Amniotic stem cell (primary cell): ENCODE measurements at places on chromosomes 2 and 18.

- no peak for DNase-seq
These were observed 35.9 kb downstream of the AFF3 start for GRCh38 chr2:100106460-100106859.

- DNase-seq, result no peak
These were observed 115.8 kb downstream of the SS18 start for GRCh38 chr18:25974630-25975077.

GRCh38 chr2:41881249-41881648, 166.6 kb upstream of the PKDCC start:
- no peak for DNase-seq

- DNase-seq, result peak; percentile 78
These were observed 458.6 kb downstream of the FBXO15 start for GRCh38 chr18:73688851-73689711.

DNA sequence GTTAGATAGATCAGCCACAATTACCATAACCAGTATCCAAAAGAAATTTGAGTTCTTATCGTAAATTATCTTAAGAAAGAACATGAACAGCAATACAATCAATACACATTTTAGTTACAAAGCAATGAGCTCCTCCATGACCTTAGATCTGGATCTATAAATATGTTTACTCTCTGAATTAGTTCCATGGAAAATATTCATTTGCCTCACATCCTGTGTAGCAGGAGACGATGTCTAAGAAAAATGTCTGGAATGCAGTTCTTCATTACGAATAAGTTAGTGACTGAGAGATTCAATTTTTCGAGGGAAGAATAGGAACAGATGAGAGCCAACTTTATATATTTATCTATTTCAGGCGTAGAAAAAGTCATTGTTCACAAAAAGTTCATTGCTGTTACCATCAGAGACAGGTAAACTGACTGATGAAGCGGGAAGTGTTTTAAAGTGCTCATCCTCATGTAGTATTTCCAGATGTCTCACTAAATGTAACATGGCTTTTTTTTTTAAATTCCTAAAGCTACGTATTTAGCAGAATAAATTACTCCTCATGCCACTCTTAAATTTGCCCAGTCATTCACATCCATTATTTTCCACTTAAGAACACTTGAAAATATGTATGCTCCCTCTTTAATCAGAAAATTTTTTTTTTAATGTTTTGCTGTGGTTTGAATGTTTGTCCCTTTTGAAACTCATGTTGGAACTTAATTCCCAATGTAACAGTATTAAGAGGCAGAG, 106.5 kb upstream of the SCN1A start:
- no peak for DNase-seq
